ENCODE measurements at places on chromosomes 1 and 21. TPM values are rescaled to one million over a fixed set of nuclear protein-coding genes. Genes with fewer than 3 reads are reported as not detected.

PRSS38 gene
- polyA plus RNA-seq, result not detected

RSPH1 gene
- polyA plus RNA-seq, result 6.0 TPM

ADAMTS1 gene
- polyA plus RNA-seq, result 32.5 TPM

FAM163A gene
- polyA plus RNA-seq, result 5.5 TPM

EEIG2 gene
- polyA plus RNA-seq, result 23.8 TPM

KCNE2 gene
- polyA plus RNA-seq, result 0.37 TPM

ZNF648 gene
- polyA plus RNA-seq, result 0.04 TPM

RGS18 gene
- polyA plus RNA-seq, result 4.1 TPM

C8B gene
- 0.06 TPM for polyA plus RNA-seq

PPFIA4 gene
- polyA plus RNA-seq, result 4.1 TPM

RGL1 gene
- polyA plus RNA-seq, result 45.2 TPM

BRINP3 gene
- 34.4 TPM for polyA plus RNA-seq

RNU1-4 gene
- polyA plus RNA-seq, result 3.2 TPM

GBP4 gene
- 8.9 TPM for polyA plus RNA-seq

MPL gene
- 0.21 TPM for polyA plus RNA-seq

WDR64 gene
- 0.03 TPM for polyA plus RNA-seq

CSRP1 gene
- polyA plus RNA-seq, result 187 TPM

PLOD1 gene
- 69.0 TPM for polyA plus RNA-seq

LCE2A gene
- not detected for polyA plus RNA-seq

RPTN gene
- polyA plus RNA-seq, result not detected
